COR-L47 (cell line): ENCODE measurements at places on chromosomes 11 and 22.
A peak's percentile ranks its signal among the peaks of the same experiment; 100 is the strongest.

- DNase-seq: no peak
Measured at GRCh38 chr22:41565403-41566054, 4.7 kb downstream of the CSDC2 start.

DNA sequence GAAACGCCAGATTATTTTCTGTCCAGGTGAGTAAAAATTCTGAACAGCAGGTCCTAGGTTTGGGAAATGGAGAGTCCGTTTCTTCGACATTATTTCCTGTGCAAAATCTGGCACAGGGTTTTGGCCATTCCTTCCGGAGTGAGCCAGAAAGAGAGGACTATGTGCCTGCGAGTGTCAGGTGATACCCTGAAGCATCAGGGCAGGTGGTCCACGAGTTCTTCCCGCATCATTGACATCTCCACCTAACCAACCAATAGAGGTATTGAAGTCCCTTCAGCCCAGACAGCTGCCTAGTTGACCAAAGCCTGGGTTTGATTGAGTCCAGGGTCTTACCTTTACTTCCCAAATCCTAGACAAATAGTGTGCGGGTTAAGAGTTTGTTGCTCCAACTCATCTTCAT lies 808 bp downstream of the SNAP29 start:
- DNase-seq: no peak

DNA sequence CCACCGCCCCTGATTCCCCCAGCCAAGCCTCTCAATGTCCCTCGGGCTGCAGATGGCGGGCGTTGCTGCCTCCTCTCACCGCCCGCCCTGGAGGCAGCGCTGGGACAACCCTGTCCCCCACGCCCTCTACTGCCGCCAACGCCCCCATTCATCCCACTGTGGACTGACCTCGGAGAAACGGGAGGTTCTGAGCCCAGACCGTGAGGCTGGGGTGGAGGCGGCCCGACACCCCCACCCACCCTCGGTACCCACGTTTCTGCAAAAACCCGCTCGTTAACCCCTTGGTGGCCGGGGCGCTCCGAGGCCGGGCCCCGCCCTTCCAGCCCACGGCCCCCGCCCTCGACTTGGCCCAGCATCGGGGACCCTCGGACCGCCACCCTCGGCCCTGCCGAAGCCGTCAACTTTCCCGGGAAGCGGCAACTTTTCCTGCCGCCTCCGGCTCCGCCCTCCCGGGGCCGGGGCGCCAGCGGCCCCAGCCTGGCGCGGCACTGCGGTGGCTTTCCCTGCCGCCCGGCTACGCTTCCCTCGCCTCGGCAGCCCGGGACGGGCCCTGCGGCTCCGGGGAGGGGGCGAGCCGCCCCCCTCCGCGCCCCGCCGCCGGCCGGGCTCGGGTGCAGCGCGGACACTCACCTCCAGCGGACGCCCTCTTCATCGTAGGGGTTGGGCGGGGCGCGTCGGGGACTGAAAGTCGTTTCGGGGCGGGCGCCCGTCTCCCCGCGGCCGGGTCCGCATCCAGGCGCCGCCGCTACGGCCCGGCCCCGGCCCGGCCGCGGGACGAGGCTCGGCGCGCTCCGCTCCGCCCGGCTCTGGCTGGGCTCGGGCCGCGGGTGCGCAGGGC lies 458 bp downstream of the RTN4R start:
- DNase-seq: no peak

- DNase-seq: no peak
Measured at GRCh38 chr11:117795638-117796455, 1.2 kb downstream of the DSCAML1 start.

DNA sequence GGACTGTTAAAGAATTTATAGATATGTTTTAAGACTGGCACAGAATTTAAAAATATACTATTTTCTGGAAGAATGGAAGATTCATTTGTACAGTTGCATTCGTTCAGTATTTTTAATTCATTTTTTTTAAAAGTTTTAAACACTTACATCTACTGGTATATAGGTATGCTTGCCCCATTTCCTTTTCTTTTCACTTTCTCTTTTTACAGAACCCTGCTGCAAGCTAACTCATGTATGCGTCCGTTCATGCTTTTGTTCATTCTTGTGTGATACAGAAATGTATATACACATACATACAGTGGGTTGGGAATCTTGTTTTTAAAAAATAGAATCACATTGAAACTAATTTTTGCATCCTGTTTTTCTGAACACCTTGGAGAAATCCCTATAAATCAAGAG lies 31.0 kb downstream of the PACS1 start:
- no peak for DNase-seq

DNA sequence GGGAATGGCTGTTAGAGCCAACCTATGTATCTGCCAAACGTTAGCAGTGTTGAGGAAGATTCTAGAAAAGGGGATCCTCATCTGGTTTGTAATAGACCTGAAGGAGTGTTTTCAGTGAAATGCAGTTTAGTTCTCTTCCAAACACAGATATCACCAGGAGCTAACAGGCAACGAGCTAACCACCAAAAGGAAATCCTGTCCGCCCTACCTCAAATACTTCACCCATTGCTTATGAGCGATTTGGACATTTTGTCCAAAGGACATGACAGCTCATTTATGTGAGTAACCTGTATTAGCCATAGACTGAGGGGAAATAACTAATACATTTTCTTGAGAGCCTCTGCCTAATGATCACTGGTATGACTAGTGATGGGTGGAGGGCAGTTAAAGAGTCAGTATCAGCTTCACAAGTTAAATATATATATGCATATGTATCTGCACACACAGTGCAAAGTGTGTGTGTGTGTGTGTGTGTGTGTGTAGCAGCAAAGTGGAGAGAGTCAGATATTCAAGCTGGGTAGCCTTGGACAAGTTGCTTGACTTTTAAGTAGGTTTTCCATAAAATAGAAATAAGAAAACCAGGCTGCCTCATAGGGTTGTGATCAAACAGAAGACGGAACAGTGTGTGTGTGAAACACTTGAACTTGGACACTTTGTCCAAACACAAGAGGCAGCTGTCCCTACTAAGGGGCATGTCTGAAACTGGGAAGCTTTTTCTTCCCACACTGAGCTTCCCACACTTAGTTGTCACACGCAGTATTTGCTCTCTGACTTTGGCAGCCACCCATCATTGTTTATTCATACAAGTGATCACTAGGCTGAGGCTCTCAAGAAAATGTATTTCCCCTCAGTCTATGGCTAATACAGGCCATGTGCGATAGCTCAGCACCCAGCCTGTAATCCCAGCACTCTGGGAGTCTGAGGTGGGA lies 940 bp upstream of the C11orf91 start:
- no peak for DNase-seq

DNA sequence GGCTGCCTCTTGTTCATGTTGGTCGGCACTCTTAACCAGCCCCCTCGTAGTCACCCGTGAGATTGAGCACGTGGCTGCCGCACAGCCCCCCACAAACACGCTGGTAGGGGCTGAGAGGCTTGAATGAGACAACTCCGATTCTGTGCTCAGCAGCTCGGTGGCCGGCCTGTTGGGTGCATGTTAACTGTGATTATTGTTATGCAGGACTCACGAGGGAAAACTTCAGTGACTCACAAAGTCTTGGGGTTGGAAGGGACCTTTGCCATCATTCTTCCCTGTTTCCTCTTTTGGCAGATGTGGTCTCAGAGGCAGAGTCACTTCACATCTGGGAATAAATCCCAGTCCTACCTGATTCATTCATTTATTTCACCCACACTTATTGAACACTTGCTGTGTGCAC lies 75.2 kb downstream of the ADAMTS15 start:
- no peak for DNase-seq

DNA sequence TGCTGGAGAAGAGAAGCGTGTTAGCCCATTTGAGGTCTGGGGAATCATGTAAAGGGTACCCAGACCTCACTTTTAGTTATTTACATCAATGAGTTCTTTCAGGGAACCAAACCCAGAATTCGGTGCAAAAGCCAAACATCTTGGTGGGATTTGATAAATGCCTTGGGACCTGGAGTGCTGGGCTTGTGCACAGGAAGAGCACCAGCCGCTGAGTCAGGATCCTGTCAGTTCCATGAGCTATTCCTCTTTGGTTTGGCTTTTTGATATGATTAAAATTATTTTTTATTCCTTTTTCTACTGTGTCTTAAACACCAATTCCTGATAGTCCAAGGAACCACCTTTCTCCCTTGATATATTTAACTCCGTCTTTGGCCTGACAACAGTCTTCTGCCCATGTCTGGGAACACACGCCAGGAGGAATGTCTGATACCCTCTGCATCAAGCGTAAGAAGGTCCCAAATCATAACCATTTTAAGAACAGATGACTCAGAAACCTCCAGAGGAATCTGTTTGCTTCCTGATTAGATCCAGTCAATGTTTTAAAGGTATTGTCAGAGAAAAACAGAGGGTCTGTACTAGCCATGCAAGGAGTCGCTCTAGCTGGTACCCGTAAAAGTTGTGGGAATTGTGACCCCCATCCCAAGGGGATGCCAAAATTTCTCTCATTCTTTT lies 65.2 kb downstream of the ALX4 start:
- no peak for DNase-seq

GRCh38 chr11:130023204-130023603 lies 20.6 kb upstream of the PRDM10 start:
- no peak for DNase-seq

GRCh38 chr11:133214646-133215045 lies 317.7 kb downstream of the OPCML start:
- no peak for DNase-seq

GRCh38 chr11:16860617-16861016 lies 122.2 kb downstream of the C11orf58 start:
- no peak for DNase-seq

DNA sequence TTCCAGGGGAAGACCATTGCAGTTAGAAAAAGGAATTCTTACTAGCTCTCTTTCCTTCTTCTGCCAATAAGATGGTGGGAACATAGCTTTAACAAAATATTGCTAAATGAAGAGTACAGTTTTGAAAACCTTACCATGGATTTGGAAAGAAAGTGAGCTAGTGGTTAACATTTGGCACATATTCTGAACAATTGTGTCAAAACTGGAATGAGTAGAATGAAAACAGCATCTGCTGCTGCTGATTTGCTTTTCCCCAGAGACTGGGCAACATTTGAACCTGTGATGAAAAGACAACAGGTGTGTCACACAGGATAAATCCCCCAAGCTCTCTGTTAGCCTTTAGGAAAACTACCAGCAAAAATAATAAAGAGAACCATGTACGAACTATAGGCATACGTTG lies 761.4 kb downstream of the KCNA4 start:
- DNase-seq: no peak

- DNase-seq: no peak
Measured at GRCh38 chr22:37636186-37636948, 3.1 kb upstream of the SH3BP1 start.

DNA sequence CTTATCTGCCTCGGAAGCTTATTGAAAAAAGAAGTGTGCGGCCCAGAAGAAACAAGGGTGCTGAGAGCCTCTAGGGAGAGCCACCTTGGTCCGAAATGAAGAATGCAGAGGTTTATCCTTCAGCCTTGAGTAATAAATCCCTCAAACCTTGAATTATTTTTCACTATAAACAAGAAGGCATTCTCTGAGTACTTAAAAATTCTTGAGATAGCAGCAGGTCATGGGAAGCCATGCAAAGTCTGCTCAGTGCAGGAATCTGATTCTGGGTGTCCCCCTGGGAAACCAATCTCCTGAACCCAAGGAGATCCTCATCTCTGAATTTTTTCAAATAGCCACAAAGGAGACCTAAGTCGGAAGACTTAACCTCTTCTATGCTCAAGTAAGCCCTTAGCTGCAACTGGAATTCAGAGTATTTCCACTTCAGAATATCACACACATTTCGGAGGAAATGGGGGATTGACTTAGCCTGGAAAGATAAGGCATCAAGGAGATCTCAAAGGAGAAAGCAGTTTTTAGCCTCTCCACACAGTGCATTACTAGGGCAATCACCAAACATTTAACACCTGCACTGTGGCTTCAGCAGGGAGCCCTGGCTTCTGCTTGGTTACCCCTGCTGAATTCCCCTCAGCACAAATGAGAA lies 365.0 kb downstream of the ETS1 start:
- DNase-seq: no peak

GRCh38 chr11:109432105-109432504 lies 10.1 kb downstream of the C11orf87 start:
- no peak for DNase-seq

DNA sequence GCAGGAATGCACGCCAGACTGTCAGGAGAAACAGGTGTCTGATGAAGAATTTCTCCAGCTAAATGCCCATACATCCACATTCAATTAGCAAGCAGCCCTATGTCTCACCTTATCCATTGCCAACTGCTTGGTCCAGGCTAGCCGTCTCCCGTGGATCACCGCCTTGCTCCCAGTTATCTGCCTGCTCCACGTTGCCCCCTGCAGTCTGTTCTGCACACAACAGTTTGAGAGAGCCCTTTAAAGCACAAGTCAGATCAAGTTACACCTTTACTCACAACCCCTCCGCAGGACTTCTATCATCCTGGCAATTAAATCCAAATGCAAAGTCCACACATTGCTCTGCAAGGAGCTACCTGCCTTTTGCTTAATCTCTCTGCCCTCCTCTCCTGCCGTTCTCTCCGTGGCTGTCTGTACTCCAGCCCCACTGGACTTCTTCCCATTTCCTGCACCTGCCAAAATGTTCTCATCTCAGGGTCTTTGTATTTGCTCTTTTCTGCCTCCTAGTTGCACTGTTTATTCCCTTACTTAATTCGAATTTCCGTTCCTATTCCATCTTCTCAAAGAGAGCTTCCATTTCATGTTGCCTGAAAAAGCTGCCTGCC lies 185.3 kb upstream of the LARGE1 start:
- DNase-seq: no peak

- DNase-seq: no peak
Measured at GRCh38 chr11:77813256-77813655, 7.3 kb downstream of the RSF1 start.

DNA sequence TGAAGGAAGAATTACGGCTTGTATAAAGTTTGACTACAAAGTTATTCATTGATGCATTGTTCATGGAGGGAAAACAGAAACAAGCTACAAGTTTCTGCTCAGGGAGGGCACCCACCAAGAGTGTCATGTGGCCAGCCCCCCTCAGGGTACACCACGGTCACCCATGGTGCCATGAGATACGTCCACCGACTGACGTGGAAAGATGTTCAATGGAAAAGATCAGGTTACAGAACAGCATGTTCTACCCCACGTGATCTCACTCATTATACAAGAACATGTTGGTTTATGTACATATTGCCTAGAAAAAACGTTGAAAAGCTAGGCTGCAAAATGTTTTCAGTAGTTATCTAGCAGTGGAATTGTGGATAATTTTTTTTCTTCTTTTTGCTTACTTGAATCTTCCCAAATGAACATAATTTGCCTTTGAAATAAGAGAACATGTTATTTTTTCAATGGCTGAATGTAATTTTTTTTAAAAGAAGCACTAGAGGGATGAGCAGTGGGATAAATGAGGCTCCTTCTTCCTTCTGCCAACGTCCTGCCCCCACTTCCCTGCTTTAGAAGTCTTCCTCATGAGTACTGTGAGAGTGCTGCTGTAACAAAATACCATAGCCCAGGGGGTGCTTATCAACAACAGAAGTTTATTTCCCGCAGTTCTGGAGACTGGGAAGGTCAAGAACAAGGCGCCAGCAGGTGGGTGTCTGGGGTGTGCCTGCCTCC lies 22.5 kb downstream of the RCN1 start:
- peak; percentile 13 for DNase-seq

GRCh38 chr11:120801801-120802689 lies 221.9 kb upstream of the TBCEL start:
- peak; percentile 66 for DNase-seq
